ENCODE measurements at places on chromosomes 5 and 9. TPM values are rescaled to one million over a fixed set of nuclear protein-coding genes. Genes with fewer than 3 reads are reported as not detected.

DNA sequence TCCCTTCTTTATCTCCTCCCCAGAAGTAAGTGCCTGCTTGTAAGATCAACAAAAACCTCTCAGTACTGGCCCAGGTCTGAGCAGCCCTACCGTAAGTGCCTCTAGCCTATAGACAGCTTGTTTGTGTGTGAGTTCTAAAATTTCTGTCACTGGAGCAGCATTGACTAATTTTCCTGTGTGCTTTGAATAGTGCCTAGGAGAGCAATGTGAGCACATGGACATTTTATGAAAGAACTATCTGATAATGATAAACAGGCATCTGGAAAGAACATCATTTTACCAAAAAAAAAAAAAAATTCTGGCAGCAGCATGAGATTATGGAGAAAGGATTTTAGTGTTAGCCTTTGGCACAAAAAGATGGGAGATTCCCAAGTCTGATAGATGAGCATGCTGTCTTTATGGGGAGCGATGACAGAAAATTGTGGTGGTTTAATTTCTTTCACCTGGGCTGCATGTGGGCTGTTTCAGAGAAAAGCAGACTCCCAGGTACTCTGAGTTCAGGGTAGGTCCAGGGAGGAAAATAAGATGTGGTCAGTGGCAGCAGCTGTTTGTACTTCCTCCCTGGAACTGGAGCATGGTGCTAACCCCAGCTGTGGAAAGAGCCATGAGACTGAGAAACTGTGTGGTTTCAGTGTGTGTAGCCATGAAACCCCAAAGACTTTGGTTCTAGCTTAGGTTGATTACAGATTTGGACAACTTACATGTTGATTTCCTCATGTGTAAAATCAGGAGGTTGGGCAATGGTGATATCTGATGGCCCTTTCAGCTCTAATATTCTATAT, 419.9 kb downstream of the NTRK2 start:
- peak; percentile 46 for DNase-seq

GRCh38 chr9:4762108-4762885, 21.3 kb upstream of the AK3 start:
- DNase-seq: peak; percentile 70

- no peak for DNase-seq
Measured at GRCh38 chr5:73435759-73436534, 12.6 kb downstream of the FOXD1 start.

DNA sequence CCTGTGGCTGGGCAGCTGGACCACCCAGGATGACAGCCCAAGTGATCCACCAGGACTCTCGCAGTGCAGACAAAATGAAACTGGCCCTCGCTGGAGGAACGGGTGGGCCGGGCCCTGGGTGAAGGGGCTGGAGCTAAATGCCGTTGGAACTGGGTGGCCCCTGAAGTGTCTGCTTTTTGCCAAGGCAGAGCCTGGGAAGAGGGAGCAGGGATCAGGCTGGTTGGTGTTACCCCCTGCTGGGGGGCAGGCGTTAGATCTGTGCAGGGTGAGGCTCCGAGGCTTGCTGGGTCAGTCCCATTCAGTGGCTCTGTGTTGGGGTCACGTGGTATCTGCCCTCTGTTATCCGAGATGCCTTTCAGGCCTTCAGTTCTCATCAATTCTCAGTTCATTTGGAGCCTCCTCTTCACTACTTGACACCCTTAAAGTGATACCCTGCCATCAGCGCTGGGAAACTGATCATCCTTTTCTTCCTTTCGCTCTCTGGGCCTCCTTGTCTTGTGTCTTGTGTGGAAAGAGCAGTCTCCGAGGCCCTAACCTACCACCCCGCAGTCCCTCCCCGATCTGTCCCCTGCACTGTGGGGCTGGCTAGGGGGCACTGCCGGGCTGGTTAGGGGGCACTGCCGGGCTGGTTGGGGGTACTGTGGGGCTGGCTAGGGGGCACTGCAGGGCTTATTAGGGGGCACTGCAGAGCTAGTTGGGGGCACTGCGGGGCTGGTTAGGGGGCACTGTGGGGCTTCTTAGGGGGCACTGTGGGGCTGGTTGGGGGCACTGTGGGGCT, 37.3 kb downstream of the COL5A1 start:
- DNase-seq: no peak

DNA sequence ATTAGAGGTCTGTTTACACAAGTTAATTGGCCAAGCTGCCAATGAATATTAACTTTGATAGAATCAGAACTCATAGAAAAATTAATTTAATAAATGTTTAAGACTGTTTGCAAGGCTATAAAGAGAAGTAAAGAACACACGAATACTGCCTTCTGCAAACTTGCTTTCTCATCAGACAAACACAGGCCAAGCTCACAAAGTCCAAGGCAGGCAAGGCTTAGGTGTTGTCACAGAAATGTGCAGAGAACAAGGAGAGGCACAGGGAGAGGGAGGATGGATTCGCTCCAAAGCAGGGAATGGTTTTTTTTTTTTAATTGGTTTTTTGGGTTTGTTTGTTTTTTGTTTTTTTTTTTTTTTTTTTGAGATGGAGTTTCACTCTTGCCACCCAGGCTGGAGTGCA, 43.4 kb downstream of the RETREG1 start:
- DNase-seq: no peak

Gene SLC22A4
- polyA plus RNA-seq: 2.9 TPM

GRCh38 chr5:127324756-127325155, 34.2 kb downstream of the MEGF10 start:
- no peak for DNase-seq

DNA sequence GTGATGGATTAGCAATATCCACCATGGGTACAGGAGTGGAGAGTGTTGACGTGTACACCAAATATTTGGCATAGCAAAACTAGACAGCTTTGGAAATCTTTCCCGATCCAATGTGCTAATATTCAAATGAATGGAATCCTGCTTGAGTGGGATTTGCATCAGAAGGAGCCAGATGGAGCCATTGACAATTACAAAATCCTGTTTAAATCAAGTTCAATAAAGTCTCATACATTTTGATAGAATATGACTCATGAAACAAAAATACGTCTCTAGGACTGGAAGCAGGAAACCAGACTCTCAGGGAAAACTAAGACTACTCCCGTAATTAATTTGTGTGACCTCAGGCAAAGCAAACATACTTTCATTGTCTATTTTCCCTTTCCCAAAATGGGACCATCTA, 13.0 kb downstream of the TNC start:
- DNase-seq: no peak

- no peak for DNase-seq
Measured at GRCh38 chr5:181232593-181232992, 9.5 kb downstream of the TRIM41 start.

GRCh38 chr5:93829346-93829745, 87.9 kb upstream of the POU5F2 start:
- no peak for DNase-seq

GRCh38 chr5:20000416-20000815, 12.4 kb upstream of the CDH18 start:
- DNase-seq: no peak

DNA sequence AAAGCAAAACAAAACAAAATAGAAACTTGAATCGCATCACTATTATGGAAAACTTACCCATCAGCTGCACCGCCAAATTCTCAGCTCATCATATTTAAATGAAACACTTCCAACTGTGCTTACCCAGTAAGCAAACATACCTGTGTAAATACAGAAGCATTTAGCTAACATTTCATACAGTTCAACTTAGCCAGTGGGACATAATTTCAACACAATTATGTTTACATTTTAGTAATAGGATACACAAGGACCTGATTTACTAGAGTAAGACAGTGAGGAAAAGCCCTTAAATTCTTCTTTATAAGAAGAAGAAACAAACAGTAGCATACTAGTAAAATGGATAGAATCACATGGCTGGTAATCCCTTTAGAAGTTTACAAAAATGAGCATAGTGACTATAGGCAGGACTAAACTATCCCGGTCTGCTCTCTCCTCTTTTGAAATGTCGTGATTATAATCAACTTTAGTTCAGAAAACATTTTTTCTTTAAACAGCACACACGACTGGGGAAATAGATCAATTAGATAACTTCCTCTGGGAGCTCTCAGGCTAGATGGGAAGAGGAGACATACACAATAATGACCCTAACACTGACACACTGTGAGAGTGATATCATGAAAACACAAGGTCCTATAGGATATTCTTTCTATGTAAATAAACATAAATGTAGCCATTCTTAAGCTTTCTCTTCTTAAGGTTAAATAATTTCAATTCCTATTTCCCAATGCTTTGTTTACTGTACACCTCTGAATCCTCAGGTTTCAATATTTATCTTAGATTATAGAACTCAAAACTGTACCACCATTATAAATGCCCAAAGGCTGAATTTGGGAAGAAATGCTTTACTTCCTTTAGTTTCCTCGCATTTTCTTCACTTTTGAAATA, 15.9 kb upstream of the CDC20B start:
- DNase-seq: no peak

DNA sequence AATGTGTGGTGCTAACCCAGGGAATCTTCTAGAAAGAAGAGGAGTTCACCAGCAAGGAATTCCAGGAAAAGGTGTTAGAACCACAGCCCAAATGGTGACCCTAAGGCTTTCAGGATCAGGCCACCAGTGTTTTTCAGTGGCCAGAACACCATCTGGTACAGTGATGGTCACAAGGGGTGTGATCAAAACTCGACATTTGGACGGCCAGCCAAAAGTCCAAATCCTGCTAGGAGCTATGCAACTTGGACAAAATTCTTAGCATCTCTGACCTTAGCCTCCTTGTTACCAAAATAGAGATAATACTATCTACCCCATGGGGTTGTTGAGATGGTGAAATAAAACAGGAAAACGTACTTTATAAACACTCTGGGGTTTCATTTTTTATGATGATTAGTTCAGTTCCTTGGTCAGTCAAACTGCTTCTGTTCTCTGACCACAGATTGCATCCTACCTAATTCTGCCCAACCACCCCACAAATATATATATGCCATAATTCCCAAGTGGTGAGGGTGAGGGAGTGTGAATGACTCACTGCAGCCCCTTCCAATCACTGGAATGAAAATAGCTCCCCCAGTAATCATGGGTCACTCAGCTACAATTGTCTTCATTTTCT, 210.3 kb downstream of the CDK5RAP2 start:
- no peak for DNase-seq

GRCh38 chr5:169942181-169942580, 38.1 kb downstream of the INSYN2B start:
- no peak for DNase-seq

Gene RAD17
- 29.2 TPM for polyA plus RNA-seq

Gene ELAVL2
- 4.0 TPM for polyA plus RNA-seq

Gene SLC9A3
- polyA plus RNA-seq: 1.8 TPM

Gene C9orf152
- polyA plus RNA-seq: 0.10 TPM

DNA sequence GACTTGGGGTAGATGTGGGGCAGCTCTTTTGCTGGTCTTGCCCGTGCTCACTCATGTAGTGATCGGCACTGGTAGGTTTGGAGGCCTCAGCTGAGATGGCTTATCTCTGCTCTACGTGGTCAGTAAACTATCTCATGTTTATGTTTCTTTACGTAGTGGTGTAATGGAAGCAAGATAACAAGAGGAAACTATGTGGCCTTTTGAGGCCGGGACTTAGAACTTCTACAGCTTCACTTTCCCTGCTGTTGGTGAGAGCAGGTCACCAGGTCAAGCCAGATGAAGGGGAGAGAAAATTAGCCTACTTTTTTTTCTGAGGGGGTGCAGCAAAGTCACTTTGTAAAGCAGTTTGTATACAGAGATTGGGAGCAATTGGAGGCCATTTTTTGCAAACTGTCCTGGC, 8.5 kb downstream of the FOCAD start:
- no peak for DNase-seq

DNA sequence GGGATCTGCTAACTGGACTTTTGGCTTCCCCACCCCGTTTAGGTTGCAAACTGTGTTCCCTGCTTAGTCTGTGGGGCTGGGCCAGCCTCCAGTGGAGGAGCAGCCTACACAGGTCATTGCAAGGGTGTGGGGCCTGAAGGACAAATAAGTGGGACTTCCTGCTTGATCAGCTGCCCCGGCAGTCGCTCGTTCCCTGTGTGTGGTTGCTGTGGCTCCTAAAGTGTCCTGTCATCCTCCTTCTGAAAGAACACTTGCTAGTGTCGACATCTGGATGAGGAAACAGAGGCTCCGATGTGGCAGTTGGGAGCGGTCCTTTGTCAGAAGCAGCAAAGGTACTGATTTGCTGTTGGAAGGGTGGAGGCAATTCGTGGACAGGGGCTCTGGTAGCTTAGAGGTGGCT, 88.9 kb upstream of the TBCA start:
- DNase-seq: no peak

DNA sequence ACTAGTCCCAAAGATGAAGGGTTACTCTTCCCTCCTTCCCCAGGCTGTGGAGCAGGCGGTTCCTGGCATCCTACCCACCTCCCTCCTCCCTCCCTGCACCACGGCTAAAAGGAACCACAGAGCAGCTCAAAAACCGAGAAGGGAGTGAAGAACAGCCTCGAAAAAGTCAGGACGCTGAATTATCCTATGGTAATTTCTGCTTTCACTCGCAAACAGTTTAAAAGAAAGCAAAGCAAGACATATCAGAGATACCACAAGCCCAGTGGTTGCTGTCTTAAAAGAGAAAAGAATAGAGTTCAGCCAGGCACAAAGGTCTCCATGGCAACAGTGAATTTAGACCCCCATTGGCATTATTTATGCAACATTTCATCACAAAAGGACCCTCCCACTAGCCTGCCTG, 315.4 kb downstream of the CTNND2 start:
- peak; percentile 30 for DNase-seq

GRCh38 chr5:69261034-69261433, 26.3 kb downstream of the CDK7 start:
- DNase-seq: no peak

Gene FIBCD1
- not detected for polyA plus RNA-seq

Measured in muscle of back (tissue), 13 donors.